Left ventricle myocardium inferior (tissue), 1 donor: ENCODE measurements at places on chromosomes 16 and 17. TPM values are rescaled to one million over a fixed set of nuclear protein-coding genes. Genes with fewer than 3 reads are reported as not detected.

Gene MYH13
- not detected for total RNA-seq

Gene PPP1R27
- 0.25 TPM for total RNA-seq

Gene GNG13
- total RNA-seq = not detected

Gene SULT1A2
- total RNA-seq = 1.1 TPM

Gene ERI2
- total RNA-seq = 9.8 TPM

Gene TAC4
- 0.44 TPM for total RNA-seq

Gene SEPTIN12
- not detected for total RNA-seq

Gene ARL5C
- not detected for total RNA-seq

Gene CASKIN2
- 34.3 TPM for total RNA-seq

Gene C1QTNF8
- total RNA-seq = not detected

Gene PITPNM3
- total RNA-seq = 0.36 TPM

Gene SMIM5
- total RNA-seq = 14.0 TPM

Gene CCDC144A
- total RNA-seq = 2.8 TPM

Gene FBXW10
- 0.08 TPM for total RNA-seq

Gene MT1M
- 3.1 TPM for total RNA-seq

Gene FLOT2
- total RNA-seq = 84.2 TPM

Gene MT3
- 4.1 TPM for total RNA-seq

Gene CPHXL2
- not detected for total RNA-seq

Gene OR3A3
- not detected for total RNA-seq

Gene RARA
- 17.1 TPM for total RNA-seq

Gene FNDC8
- not detected for total RNA-seq

Gene AATK
- total RNA-seq = 2.3 TPM

Gene ABI3
- 4.9 TPM for total RNA-seq

Gene CCL16
- not detected for total RNA-seq

Gene FZD2
- 4.0 TPM for total RNA-seq

Gene DNAI2
- total RNA-seq = not detected

Gene C16orf74
- 2.3 TPM for total RNA-seq

Gene PRKCB
- 1.6 TPM for total RNA-seq

Gene CCDC102A
- 11.3 TPM for total RNA-seq

Gene GAS2L2
- total RNA-seq = 0.08 TPM

Gene NRN1L
- total RNA-seq = 0.49 TPM

Gene TPSD1
- total RNA-seq = not detected

Gene DOC2A
- total RNA-seq = 0.66 TPM

Gene KRTAP3-2
- not detected for total RNA-seq

Gene ST6GALNAC1
- total RNA-seq = 3.1 TPM

Gene CDC42EP4
- 34.0 TPM for total RNA-seq

Gene PAQR4
- total RNA-seq = 9.2 TPM

Gene HES7
- total RNA-seq = not detected

Gene CA5A
- not detected for total RNA-seq

Gene DUS2
- total RNA-seq = 6.8 TPM

Gene KRT12
- total RNA-seq = not detected

Gene GPR139
- not detected for total RNA-seq

Gene CCL1
- not detected for total RNA-seq

Gene SHISA6
- 0.66 TPM for total RNA-seq

Gene ABCC12
- not detected for total RNA-seq

Gene PRPSAP1
- total RNA-seq = 30.7 TPM

Gene CMTM1
- total RNA-seq = 1.0 TPM

Gene CCL2
- total RNA-seq = 24.3 TPM
